Lower lobe of right lung (tissue), 2 donors: ENCODE measurements at places on chromosomes 6 and 20.

DNA sequence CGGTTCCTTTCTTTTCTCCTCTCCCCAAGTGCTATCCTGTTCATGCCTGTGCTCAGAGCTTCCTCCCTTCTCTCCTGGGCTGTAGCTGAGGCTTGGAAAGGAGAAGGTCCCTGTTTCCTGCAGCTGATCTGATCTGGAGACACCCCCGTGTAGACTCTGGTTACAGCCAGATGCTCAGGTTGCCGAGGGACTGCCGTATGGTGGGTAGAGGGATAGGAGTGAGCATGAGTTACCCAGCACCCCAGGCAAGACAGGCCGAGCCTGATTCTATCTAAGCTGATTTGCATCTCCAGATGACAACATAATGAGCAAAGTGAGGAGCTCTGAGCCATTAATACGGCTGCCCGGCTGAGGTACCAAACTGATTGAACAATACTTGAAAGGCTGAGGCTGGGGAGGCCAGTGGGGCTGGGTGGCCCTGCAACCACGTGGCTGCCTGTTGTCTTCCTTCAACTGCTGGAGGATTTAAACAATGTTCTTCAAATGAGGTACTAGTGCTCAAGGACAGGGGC lies 91.8 kb downstream of the ASXL1 start:
- no peak for DNase-seq

GRCh38 chr20:58208944-58209343 lies 19.5 kb downstream of the ANKRD60 start:
- DNase-seq = no peak

DNA sequence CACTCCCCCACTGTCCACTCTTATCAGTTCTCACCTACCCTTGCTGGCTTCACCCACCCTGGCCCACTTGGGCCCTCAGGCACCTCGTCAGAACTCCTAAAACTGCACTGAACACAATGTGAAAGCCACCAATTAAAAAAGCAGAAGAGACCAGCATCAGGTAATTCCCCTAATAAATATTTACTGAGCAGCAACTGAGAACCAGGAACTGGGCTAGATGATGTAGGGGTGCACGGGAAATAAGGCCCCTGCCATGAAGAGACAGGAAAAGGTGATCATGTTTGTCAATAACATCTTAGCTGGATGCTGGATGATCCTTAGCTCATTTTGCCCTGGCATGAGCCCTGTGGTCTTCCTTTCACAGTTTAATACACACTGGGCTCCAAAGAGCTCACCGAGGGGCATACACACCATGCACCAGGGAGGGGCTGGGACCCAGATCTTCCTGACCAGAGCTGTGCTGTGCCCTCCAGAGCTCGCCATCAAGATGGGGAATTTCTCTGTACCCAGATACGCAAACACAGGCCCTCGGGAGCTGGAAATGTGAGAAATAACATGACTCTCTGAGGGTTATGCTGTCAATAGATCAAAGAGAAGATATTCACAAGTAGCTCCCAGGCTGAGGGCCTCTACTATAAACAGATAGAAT lies 113.6 kb upstream of the SLC22A16 start:
- DNase-seq = no peak

DNA sequence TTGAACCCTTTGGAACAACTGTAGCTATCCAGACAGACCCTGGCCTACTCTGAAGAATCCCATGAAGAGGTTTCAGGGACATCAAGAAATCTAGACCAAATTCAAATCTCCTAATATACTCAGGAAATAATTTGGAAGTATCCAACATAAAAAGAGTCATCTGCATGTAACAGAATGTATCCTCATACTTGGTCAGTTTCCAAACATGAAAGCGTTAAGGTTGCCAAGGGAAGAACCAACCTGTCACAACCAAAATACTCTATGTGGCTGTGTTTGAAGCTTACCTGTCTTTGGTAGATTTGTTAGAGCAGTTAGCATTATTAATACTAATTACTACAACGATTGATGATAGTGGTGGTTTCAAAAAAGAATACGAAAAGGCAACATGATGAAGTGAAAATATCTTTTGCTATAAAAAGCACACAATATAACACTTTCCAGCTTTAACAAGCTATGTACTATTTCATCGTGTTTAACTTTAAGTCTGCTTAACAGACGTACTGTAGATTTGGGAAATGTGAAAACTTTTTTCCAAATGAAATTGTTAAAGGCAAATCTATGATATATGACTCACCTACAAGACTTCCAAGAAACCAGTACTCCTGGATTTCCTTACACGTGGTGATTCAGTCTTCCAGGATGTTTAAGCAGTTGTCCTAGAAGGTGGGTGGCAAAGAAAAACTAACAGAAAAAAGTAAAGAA lies 46.6 kb upstream of the ENPP1 start:
- no peak for DNase-seq

- no peak for DNase-seq
Measured at GRCh38 chr6:93120154-93120742, 299.1 kb downstream of the EPHA7 start.

GRCh38 chr6:40881501-40881900 lies 157.5 kb downstream of the UNC5CL start:
- DNase-seq = no peak

DNA sequence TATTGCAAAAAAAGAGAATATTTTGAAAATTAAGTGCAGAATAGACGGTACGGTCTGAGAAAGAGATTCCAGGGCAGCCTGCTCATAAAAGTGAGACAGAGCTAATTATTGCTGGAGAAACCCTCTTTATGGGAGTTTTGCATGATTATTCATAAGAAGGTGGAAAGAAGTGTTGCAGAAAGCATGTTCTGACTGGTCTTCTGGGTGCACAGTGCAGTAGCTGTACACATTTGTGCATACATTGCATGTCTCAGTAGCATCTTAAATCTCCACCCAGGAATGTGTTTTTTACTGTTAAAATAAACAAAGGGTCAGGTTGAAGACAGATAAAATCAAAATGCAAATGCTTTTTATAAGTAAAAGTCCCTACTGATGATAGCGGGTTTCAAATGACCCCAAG lies 1813.6 kb upstream of the DEFB115 start:
- no peak for DNase-seq

DNA sequence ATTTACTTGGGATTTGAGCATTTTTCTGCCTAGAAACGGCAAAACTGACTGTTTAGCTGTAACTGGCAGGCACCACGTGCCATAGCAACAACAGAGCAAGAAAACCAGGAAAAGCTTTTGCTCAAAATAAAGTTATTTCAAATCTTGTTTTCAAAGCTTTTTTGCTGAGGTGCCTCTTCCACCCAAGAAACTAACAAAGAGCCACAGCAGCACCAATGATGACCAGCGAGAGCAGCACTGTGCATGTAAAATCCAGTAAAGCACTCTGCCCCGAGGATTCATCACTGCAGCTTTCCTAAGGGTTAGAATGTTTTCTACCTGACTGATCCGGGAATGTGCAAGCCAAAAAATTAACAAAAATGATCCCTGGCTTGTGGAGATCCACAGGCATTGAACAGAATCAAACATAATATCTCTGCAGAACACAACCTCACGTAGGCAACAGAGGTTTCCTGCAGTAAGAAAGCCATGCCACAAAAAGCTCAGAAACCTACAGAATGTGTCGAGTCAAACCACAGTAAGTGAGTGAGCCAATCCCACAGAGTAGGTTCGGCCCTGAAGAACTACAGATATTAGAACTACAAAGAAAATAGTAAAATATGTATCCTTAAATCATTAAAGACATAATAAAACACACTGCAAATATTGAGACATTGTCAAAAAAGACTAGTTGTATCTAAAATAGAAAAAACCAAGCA lies 7.4 kb upstream of the ULBP3 start:
- no peak for DNase-seq

GRCh38 chr6:125169058-125169457 lies 15.5 kb downstream of the TPD52L1 start:
- no peak for DNase-seq

DNA sequence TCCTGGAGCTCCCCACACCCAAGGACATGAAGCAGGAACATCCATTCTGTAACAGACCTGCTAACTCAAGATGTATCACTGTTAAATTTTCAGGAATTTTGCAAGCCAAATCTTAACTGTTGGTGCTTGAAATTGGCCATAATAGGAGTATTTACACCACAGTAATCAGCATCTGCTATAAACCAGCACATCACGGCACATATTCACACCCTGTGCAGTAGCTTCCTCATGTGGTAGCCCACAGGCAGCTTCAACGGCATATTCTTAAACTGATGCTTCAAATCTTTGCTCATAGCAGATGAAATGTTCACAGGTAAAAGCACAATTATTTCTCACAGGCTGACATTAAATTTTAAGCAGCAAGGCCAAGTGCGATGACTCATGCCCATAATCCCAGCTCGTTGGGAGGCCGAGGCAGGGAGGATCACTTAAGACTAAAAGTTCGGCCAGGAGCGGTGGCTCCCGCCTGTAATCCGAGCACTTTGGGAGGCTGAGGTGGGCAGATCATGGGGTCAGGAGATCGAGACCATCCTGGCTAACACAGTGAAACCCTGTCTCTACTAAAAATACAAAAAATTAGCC lies 43.5 kb upstream of the LYRM2 start:
- no peak for DNase-seq

- DNase-seq = no peak
Measured at GRCh38 chr6:38774929-38775707, 60.0 kb downstream of the DNAH8 start.

- no peak for DNase-seq
Measured at GRCh38 chr6:85460921-85461797, 11.3 kb downstream of the NT5E start.

- DNase-seq = no peak
Measured at GRCh38 chr6:2471472-2471871, 226.1 kb upstream of the GMDS start.

DNA sequence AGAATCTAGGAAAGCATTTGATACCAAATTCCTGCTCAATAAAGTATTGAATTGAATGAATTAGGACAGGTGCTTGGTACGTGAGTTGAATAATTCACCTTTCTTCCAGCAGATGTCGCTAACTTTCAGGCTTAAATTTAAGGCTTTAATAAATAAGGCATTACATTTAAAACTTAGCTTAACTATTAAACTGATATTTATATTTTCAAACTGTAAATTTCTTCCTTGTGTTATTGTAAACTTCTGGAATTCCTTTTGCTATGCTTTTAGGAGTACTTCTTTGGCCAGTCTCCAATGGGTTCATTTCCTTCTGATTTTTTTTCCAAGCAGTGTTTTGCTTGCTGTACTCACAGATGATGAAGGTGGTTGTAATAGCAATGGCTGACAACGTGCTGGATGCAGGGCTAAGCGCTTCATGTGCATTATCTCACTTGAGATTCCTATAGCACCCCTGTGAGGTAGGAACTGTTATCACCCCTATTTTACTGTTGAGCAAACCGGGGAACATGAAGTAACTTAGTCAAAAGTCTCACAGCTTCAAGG lies 71.3 kb upstream of the SLC2A12 start:
- no peak for DNase-seq

DNA sequence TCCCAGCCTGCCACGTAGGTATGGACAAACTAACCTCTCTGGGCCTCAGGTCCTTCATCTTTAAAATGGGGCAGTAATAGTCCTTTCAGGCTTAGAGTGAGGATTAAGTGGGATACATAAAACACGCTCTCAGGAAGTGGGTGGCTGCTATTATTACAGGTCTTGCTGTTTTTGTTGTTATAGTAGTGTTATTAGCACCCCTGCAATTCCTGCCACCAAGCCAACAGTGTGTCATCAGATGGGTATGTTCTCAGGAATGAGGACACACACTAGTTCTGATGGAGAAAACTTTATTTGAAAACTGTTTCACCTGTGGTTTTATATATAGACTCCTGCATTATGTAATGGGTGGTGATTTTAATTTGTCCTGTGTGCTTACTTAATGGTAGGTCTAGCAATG lies 131.7 kb downstream of the LRRC1 start:
- no peak for DNase-seq

GRCh38 chr6:123663436-123663835 lies 26.7 kb upstream of the TRDN start:
- no peak for DNase-seq

- no peak for DNase-seq
Measured at GRCh38 chr6:40440053-40440452, 147.1 kb downstream of the LRFN2 start.

- DNase-seq = no peak
Measured at GRCh38 chr6:88119769-88120168, 46.4 kb downstream of the CNR1 start.

DNA sequence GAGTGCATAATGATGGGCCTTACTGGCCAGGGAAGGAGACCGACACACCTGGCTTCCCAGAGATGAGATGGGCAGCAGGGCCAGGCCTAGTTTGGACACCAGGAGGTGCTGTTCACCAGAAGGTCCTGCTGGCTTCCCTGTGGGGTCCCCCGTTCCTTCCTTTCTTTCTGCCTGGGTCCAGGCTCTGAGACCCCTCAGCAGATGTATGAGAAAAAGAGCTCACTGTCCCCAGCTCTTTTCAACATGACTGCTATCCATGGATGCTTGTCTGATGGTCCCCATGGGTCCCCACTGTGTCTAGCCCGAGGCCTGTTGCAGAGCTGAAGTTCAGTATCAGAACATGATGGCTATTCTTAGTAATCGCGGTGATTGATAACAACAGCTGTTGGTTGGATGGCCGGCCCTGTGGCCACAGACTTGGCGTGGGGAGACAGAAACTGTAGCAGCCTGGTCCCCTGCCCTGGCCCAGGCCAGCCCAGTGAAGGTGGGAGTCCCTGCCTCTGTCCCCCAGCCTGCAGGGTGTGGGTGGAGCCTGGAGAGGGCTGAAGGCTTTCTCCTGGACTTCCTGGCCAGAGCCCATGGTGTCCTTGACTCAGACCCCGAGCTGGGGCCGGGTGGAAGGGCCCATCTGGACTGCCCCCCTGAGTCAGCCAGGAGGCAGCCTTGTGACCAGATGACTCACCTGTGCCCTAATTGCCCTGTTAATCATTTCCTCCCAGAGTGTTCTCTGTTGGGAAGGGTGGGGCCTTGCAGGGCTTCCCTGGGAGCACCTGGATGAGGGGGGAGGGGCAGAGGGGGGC lies 9.9 kb upstream of the BAK1 start:
- DNase-seq = peak; percentile 78

GRCh38 chr6:93337014-93337413 lies 82.3 kb downstream of the EPHA7 start:
- DNase-seq = no peak

- DNase-seq = no peak
Measured at GRCh38 chr6:73968221-73968757, 272.3 kb downstream of the CD109 start.

DNA sequence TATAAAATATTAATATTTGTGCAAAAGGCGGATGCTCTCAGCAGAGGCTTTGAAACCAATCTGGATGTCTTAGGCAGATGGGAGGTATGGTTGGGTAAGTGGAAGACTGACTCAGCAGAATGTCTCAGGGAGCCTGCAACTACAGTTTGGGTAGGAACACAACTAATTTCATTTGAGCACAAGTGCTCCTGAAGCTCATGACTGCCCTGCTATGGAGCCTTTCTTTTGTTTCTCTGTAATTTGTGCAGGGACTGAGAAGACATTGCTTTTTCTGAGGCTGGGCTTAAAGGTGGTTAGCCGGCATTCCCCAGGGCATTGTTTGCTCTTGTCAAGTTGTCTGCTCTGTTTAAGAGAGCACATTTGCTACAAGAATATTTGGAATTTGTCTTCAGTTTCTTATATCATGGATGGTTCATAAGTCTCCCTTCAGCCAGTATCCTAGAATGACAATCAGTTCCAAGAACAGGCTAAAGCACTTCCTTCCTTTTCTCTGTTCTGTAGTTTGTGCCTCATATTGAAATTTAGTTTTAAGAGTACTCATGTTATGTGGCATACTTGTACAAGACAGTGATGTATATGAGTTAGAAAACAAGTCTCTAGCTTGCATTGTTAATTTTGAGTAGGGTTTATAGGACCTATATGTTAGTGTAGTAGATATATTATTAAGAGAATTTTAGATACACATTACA lies 208.3 kb downstream of the ZFAND3 start:
- DNase-seq = no peak
